Aorta (tissue), 5 donors: ENCODE measurements at places on chromosomes 5 and 9. TPM values are rescaled to one million over a fixed set of nuclear protein-coding genes. Genes with fewer than 3 reads are reported as not detected.

DNA sequence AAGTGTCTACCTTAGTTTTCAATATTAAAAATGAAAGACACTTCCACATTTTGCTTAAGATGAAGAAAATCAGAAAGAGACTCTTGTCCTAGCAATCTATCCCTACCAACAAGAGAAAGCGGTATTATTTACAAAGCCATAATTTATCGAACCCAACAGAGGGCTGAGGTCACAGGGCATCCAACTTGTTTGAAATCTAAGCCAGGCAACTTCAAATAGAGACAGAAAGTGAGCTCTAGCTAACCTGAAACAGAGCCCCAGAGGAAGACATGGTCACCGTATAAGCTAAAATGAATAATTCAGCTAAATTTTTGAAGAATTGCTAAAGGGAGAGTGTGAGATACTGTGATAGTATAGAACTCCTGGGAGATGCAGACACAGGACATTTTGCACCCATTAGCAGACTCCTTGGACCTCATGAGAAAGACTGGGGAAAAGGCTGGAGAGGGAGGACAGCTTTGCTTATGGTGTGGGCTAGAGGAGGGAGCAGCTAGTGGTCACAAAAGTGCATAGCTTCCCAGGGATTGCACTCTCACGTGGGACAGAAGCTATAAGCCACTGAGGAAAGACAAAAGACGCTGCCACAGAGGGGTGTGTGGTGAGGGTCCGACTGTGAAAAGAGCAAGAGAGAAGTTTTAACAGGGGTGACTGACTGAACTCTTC lies 624.2 kb upstream of the GRIN3A start:
- no peak for DNase-seq
- H3K27me3 ChIP-seq = no peaks in the 10 kb centered on the region
- no peak overlapping the region for H3K4me3 ChIP-seq
- no peak overlapping the region for H3K27ac ChIP-seq
- H3K4me1 ChIP-seq = no peaks in the 10 kb centered on the region

The FREM1 gene
- 14.0 TPM for total RNA-seq

GRCh38 chr9:115034801-115035200 lies 83.2 kb downstream of the TNC start:
- H3K27ac ChIP-seq = peak overlapping the region; percentile 42
- H3K4me3 ChIP-seq = no peak overlapping the region
- H3K36me3 ChIP-seq = peaks cover 10% of the 10 kb centered on the region

The CTNND2 gene
- total RNA-seq = 0.29 TPM

DNA sequence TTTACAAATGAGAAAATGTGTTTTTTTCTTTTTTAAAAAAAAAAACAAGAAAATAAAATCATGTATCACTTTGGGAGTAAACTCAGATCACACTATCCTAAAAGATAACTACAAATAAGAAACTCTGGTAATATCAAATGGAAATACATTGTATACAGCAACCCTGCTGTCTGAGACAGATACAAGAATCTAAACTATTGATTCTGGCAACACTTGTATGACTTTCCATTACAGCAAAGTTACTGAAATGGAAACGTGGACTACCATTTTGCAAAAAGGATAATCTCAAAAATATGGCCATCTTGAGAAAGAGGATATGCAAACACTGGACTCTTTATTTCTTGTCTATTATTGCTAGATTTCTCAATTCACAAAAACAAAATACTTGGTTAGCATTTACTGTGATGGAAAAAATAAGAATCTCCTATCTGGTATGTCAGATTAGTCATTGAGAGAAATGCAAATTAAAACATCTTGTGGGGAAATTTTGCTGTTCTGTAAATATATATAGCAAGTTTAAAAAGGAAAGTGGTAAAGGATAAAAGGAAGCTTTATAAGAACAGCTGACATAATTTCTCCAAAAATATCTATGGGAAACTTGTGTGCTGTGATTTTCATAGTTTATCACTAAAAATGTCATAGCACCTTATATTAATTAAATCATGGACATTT lies 112.9 kb upstream of the FER start:
- H3K27me3 ChIP-seq = no peaks in the 10 kb centered on the region
- H3K4me3 ChIP-seq = no peak overlapping the region
- no peak overlapping the region for H3K27ac ChIP-seq

- H3K4me1 ChIP-seq = no peaks in the 10 kb centered on the region
- no peaks in the 10 kb centered on the region for H3K36me3 ChIP-seq
Measured at GRCh38 chr5:3104429-3105060, 353.1 kb upstream of the IRX2 start.

DNA sequence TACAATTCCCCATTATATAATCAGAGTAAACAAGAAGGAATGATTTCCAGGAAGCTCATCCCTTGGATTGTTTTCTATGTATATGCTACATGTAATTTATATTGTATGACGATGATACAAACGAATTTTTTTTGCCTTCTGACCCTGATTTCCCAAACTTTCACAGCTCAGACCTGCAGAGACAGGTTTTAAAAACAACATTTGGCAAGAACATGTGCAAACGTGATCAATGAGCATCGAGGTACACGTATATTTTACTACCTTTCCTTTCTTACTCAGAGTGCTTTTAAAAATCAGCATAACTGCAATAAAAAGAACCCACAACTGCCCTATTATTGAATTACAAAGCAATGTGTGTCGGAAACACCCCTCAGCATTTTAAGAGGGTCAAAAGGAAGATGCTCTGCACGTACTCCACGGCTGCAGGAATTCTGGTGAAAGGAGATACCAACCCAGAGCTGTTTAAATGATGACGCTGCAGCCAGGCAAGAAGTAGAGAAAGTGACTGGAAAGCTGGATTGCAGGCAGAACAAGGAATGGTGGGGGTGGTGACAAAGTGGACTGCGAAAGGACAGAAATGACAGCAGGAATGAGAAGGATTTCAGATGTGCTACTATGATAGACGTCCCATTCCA lies 533.5 kb downstream of the RAB3C start:
- H3K27ac ChIP-seq = no peak overlapping the region
- H3K4me1 ChIP-seq = no peaks in the 10 kb centered on the region
- DNase-seq = no peak
- no peaks in the 10 kb centered on the region for H3K36me3 ChIP-seq

- H3K4me1 ChIP-seq = no peaks in the 10 kb centered on the region
- H3K27ac ChIP-seq = peak overlapping the region; percentile 51
- peak; percentile 85 for DNase-seq
- peak overlapping the region; percentile 82 for H3K4me3 ChIP-seq
- no peaks in the 10 kb centered on the region for H3K36me3 ChIP-seq
Measured at GRCh38 chr9:74951725-74952151, 974 bp downstream of the C9orf40 start.

The ORM1 gene
- not detected for total RNA-seq

The F2RL2 gene
- 0.32 TPM for total RNA-seq

GRCh38 chr5:75948438-75948837 lies 134.7 kb upstream of the SV2C start:
- H3K4me3 ChIP-seq = no peak overlapping the region
- H3K4me1 ChIP-seq = no peaks in the 10 kb centered on the region
- no peaks in the 10 kb centered on the region for H3K27me3 ChIP-seq
- H3K27ac ChIP-seq = no peak overlapping the region
- H3K36me3 ChIP-seq = no peaks in the 10 kb centered on the region

GRCh38 chr9:111728617-111729366 lies 65.9 kb downstream of the SHOC1 start:
- no peaks in the 10 kb centered on the region for H3K27me3 ChIP-seq
- H3K36me3 ChIP-seq = peaks cover 3% of the 10 kb centered on the region
- no peaks in the 10 kb centered on the region for H3K4me1 ChIP-seq
- no peak overlapping the region for H3K27ac ChIP-seq
- DNase-seq = no peak
- no peak overlapping the region for H3K4me3 ChIP-seq

DNA sequence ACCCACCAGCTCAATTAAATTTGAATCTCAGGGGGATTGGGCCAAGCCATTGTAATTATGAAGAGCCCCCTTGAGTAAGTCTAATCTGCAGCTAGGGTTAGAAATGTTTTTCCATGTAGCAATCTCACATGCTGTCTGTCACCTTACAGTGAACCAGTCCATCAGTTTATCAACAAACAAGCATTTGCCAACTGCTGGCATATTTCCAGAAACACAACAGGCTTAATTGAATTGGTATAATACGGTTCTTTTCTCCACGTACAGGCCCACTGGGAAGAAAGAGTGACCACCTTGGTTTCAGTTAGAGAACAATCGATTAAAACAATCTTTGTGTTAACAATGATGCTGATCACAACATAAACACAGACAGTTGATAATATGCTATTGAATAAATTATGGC lies 67.4 kb downstream of the NSUN2 start:
- no peaks in the 10 kb centered on the region for H3K4me1 ChIP-seq
- no peaks in the 10 kb centered on the region for H3K36me3 ChIP-seq
- no peaks in the 10 kb centered on the region for H3K27me3 ChIP-seq
- H3K4me3 ChIP-seq = no peak overlapping the region
- no peak for DNase-seq

GRCh38 chr5:154646745-154647113 lies 108.4 kb upstream of the LARP1 start:
- H3K4me1 ChIP-seq = no peaks in the 10 kb centered on the region
- no peak for DNase-seq
- no peak overlapping the region for H3K27ac ChIP-seq
- H3K27me3 ChIP-seq = no peaks in the 10 kb centered on the region
- no peaks in the 10 kb centered on the region for H3K36me3 ChIP-seq
- H3K4me3 ChIP-seq = no peak overlapping the region

GRCh38 chr5:100322483-100322882 lies 212.7 kb upstream of the FAM174A start:
- no peak overlapping the region for H3K27ac ChIP-seq
- no peaks in the 10 kb centered on the region for H3K4me1 ChIP-seq
- no peaks in the 10 kb centered on the region for H3K36me3 ChIP-seq
- no peaks in the 10 kb centered on the region for H3K27me3 ChIP-seq

- H3K27ac ChIP-seq = no peak overlapping the region
- H3K36me3 ChIP-seq = no peaks in the 10 kb centered on the region
- no peaks in the 10 kb centered on the region for H3K27me3 ChIP-seq
- H3K4me3 ChIP-seq = no peak overlapping the region
- no peak for DNase-seq
Measured at GRCh38 chr5:35316611-35317274, 86.5 kb upstream of the PRLR start.

- no peak for DNase-seq
- H3K27me3 ChIP-seq = no peaks in the 10 kb centered on the region
- no peak overlapping the region for H3K4me3 ChIP-seq
- no peaks in the 10 kb centered on the region for H3K4me1 ChIP-seq
- H3K27ac ChIP-seq = no peak overlapping the region
Measured at GRCh38 chr5:90379652-90380051, 29.9 kb downstream of the CETN3 start.

- no peaks in the 10 kb centered on the region for H3K27me3 ChIP-seq
- no peak overlapping the region for H3K4me3 ChIP-seq
- H3K27ac ChIP-seq = no peak overlapping the region
- H3K4me1 ChIP-seq = peaks cover 5% of the 10 kb centered on the region
Measured at GRCh38 chr9:38036359-38037084, 32.5 kb downstream of the SHB start.

DNA sequence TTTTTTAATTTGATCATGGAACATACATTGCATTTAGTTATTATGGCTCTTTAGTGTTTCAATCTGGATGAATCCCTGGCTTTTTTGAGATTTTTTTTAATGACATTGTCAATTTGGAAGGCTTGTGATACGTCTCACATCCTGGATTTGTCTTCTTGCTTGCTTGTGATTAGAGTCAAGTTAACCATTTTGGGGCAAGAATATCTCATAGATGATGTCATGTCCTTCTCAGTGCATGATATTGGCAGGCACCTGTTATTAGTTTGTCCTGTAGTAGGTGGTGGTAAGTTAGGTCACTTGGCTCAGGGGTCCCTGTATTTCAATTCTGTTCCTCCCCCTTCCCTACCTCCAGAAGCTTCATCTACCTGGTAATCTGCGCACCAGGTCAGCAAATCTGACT lies 3.3 kb downstream of the PSD2 start:
- DNase-seq = no peak
- H3K27me3 ChIP-seq = no peaks in the 10 kb centered on the region
- no peaks in the 10 kb centered on the region for H3K36me3 ChIP-seq
- no peak overlapping the region for H3K4me3 ChIP-seq
- H3K27ac ChIP-seq = no peak overlapping the region

DNA sequence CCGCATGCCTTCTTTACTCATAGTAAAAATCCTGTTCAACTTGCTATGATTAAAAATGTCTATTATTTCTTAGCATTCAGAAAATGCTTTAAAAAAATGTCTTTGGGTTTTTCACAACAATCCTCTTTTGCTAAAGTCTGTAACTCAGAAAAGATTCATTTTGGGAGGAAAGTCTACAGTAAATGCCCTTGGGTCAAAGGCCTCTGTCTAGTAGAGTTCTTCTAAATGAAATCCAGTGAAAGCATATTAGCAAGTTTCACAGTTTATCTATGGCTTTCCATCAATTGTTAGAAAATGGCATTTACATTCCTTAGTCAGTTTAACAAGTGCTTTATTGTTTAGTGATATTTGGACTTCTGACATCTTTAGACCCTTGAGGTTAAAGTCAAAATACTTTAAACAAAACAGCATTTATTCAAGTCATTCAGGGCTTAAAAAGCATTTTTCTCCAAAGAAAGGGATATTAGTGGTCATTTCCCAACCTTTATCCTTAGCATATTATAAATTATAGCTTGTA lies 137.1 kb upstream of the TARS1 start:
- H3K27ac ChIP-seq = no peak overlapping the region
- DNase-seq = no peak
- H3K36me3 ChIP-seq = no peaks in the 10 kb centered on the region
- H3K27me3 ChIP-seq = no peaks in the 10 kb centered on the region
- H3K4me1 ChIP-seq = no peaks in the 10 kb centered on the region
- H3K4me3 ChIP-seq = no peak overlapping the region

DNA sequence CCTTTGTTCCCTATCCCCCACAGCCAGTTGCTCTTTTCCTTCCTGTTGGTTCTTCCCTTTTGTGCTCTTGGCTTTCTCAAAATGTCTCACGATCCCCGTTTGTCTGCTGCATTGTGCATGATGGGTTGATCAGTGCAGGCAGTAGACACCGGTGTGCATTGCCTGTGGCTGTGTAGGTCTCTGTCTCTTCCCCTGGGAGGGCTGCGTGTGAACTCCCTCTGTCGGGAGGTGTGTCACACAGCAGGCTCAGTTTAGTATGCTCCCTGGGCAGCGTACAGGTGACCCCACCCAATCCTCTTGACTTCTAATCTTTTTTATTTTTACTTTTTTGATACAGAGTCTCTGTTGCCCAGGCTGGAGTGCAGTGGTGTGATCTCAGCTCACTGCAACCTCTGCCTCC lies 265.3 kb downstream of the FSTL4 start:
- H3K27me3 ChIP-seq = no peaks in the 10 kb centered on the region
- H3K36me3 ChIP-seq = no peaks in the 10 kb centered on the region
- no peak for DNase-seq
- H3K4me3 ChIP-seq = no peak overlapping the region
- H3K4me1 ChIP-seq = no peaks in the 10 kb centered on the region

The ACTBL2 gene
- not detected for total RNA-seq

The NR4A3 gene
- 60.3 TPM for total RNA-seq

GRCh38 chr5:44953078-44953477 lies 144.3 kb downstream of the MRPS30 start:
- no peak for DNase-seq
- H3K36me3 ChIP-seq = no peaks in the 10 kb centered on the region
- H3K4me3 ChIP-seq = no peak overlapping the region
